Naive thymus-derived CD8-positive, alpha-beta T cell (primary cell): ENCODE measurements at places on chromosomes 6 and 20.

DNA sequence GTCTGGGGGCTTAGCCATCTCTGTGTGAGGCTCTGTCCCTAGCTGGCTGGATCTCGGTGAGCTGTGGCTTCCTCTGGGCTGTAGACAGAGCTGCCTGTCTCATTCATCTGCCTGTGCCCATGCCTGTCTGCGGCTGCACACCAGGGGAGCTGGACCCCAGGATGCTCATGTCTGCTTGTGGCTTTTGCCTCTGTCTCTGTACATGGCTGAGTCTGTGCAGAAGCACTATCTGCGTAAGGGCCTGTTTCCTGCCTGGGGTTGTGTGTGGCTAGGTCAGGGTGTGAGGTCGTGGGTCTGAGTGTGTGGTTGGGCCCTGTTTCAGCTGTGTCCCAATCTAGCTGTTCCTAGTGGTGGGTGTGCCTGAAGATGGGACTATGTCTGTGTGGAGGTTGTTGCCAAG lies 68.2 kb downstream of the CDH22 start:
- H3K36me3 ChIP-seq: no peaks in the 10 kb centered on the region
- DNase-seq: no peak
- no peak overlapping the region for H3K27ac ChIP-seq
- H3K4me3 ChIP-seq: no peak overlapping the region
- H3K27me3 ChIP-seq: peaks cover 27% of the 10 kb centered on the region
- no peaks in the 10 kb centered on the region for H3K4me1 ChIP-seq

- no peak overlapping the region for H3K4me3 ChIP-seq
- H3K27me3 ChIP-seq: no peaks in the 10 kb centered on the region
- peaks cover 51% of the 10 kb centered on the region for H3K4me1 ChIP-seq
- no peak for DNase-seq
- H3K36me3 ChIP-seq: no peaks in the 10 kb centered on the region
- H3K27ac ChIP-seq: no peak overlapping the region
These were observed 129.8 kb upstream of the SMLR1 start for GRCh38 chr6:130697271-130697994.

GRCh38 chr6:111957623-111958315 lies 84.5 kb upstream of the FYN start:
- no peaks in the 10 kb centered on the region for H3K36me3 ChIP-seq
- H3K4me1 ChIP-seq: no peaks in the 10 kb centered on the region
- no peak for DNase-seq
- no peak overlapping the region for H3K4me3 ChIP-seq
- no peaks in the 10 kb centered on the region for H3K27me3 ChIP-seq

DNA sequence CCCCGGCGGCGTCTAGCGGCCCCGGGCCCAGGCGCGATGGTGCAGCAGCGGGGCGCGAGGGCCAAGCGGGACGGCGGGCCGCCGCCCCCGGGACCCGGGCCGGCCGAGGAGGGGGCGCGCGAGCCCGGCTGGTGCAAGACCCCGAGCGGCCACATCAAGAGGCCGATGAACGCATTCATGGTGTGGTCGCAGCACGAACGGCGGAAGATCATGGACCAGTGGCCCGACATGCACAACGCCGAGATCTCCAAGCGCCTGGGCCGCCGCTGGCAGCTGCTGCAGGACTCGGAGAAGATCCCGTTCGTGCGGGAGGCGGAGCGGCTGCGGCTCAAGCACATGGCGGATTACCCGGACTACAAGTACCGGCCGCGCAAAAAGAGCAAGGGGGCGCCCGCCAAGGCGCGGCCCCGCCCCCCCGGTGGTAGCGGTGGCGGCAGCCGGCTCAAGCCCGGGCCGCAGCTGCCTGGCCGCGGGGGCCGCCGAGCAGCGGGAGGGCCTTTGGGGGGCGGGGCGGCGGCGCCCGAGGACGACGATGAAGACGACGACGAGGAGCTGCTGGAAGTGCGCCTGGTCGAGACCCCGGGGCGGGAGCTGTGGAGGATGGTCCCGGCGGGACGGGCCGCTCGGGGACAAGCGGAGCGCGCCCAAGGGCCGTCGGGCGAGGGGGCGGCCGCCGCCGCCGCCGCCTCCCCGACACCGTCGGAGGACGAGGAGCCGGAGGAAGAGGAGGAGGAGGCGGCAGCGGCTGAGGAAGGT lies 715 bp downstream of the SOX12 start:
- H3K4me3 ChIP-seq: peak overlapping the region; percentile 81
- no peaks in the 10 kb centered on the region for H3K36me3 ChIP-seq
- peak; percentile 75 for DNase-seq
- peak overlapping the region; percentile 92 for H3K27ac ChIP-seq
- no peaks in the 10 kb centered on the region for H3K27me3 ChIP-seq

DNA sequence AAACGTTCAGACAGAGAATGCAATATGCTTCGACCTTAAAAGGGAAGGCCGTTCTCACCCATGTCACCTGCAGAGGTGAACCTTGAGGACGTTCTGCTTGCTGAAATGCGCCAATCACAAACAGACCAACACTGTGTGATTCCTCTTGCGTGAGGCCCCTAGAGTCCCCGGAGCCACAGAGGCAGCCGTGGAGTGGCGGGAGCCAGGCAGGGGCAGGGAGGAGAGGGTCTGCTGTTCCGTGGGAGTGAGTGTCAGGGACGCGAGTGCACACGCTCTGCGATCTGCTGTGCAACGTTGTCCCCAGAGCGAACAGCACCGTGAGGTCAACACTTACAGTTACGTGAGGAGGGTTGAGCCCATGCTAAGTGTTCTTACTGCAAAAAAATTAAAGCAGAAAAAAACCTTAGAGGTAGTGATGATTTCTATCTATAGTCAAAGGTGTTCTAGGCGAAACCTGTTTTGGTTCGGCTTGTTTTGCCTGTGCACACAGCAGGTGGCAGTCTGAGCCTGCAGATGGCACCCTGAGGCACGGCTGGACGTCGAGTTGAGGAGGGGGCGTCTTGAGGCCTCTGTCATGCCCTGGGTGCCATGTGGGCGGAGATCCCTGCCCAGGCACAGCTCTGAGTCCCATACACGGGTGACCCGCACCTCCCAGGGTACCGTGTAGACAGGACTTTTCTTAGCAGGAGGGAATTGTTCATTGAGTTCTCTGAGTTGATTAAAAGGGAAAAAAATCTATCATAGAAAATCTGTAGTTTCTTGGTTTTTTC lies 71.7 kb upstream of the FRMD1 start:
- no peaks in the 10 kb centered on the region for H3K4me1 ChIP-seq
- H3K36me3 ChIP-seq: no peaks in the 10 kb centered on the region
- H3K4me3 ChIP-seq: no peak overlapping the region
- no peak overlapping the region for H3K27ac ChIP-seq
- peaks cover 42% of the 10 kb centered on the region for H3K27me3 ChIP-seq
- DNase-seq: no peak

DNA sequence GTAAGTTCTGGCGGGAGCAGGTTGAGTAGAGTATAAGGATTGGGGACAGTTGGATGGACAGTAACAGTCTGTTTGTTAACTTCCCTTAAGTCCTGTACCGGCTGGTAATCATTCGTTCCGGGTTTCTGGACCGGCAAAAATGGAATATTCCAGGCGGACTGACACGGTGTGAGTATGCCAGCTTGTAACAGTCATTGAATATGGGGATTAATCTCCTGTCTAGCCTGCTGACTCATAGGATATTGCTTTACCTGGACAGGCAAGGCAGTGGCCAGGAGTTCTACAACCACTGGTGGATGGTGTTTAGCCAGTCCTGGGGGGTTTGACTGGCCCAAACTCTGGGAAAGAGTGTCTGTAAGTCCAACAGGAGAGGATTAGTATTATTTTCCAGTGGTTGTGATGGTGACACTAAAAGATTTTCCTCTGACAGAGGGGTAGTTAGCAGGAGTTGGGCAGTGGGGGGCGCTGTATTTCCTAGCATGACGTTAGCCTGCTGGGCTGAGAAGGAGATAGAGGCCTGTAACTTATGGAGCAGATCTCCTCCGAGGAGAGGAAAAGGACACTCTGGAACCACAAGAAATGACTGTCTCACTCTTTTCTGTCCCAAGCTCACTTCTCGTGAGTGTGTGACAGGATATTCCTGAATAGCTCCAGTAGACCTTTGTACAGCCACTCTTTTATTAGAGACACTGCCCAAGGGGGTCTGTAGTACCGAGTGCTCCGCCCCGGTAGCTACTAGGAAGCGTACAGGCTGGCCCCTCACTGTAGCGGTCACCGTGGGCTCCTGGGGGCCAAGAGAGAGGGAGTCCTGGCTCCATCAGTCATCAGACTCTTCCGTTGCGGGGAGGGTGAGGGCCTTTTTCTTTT lies 152.2 kb downstream of the TRIM27 start:
- H3K4me1 ChIP-seq: peaks cover 4% of the 10 kb centered on the region
- peaks cover 85% of the 10 kb centered on the region for H3K27me3 ChIP-seq
- H3K27ac ChIP-seq: no peak overlapping the region

- peaks cover 4% of the 10 kb centered on the region for H3K27me3 ChIP-seq
- H3K36me3 ChIP-seq: no peaks in the 10 kb centered on the region
- H3K4me1 ChIP-seq: no peaks in the 10 kb centered on the region
- DNase-seq: no peak
- no peak overlapping the region for H3K27ac ChIP-seq
- H3K4me3 ChIP-seq: no peak overlapping the region
These were observed 10.1 kb upstream of the SULF2 start for GRCh38 chr20:47795214-47795907.

GRCh38 chr6:139608466-139609261 lies 234.2 kb upstream of the CITED2 start:
- H3K4me1 ChIP-seq: no peaks in the 10 kb centered on the region
- no peaks in the 10 kb centered on the region for H3K36me3 ChIP-seq
- H3K4me3 ChIP-seq: no peak overlapping the region
- no peaks in the 10 kb centered on the region for H3K27me3 ChIP-seq

- no peak overlapping the region for H3K4me3 ChIP-seq
- H3K27me3 ChIP-seq: peaks cover 73% of the 10 kb centered on the region
- peaks cover 6% of the 10 kb centered on the region for H3K36me3 ChIP-seq
- H3K27ac ChIP-seq: no peak overlapping the region
These were observed 100.1 kb upstream of the PRDM1 start for GRCh38 chr6:105985816-105986632.

- no peaks in the 10 kb centered on the region for H3K27me3 ChIP-seq
- H3K27ac ChIP-seq: no peak overlapping the region
- no peak for DNase-seq
- H3K4me1 ChIP-seq: no peaks in the 10 kb centered on the region
- H3K4me3 ChIP-seq: no peak overlapping the region
These were observed 441.1 kb downstream of the HAO1 start for GRCh38 chr20:7499201-7499600.

DNA sequence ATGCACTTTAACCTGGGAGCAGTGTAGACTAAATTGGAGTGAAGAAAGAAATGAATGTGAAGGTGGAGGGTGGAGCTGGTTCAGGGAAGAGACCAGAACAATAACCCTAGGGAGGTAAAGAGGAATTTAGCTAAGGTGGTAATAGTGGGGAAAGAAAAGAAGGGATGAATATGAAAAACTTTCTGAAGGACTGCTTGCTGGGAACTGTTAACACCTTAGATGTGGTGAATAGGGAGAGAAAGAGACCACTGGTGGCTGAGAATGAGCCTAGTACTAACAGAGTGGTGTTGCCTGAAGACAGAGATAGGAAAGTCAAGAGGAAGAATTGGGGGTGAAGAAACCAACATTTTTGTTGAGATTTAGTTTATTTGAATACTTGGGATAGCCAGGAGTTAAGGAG lies 78.4 kb upstream of the HS3ST5 start:
- H3K4me3 ChIP-seq: no peak overlapping the region
- H3K4me1 ChIP-seq: no peaks in the 10 kb centered on the region
- H3K27me3 ChIP-seq: no peaks in the 10 kb centered on the region
- no peak for DNase-seq
- H3K27ac ChIP-seq: no peak overlapping the region

GRCh38 chr20:41217422-41217821 lies 80.1 kb downstream of the PLCG1 start:
- no peak for DNase-seq
- H3K36me3 ChIP-seq: no peaks in the 10 kb centered on the region
- no peaks in the 10 kb centered on the region for H3K27me3 ChIP-seq
